ENCODE measurements at places on chromosomes 11 and 22.

GRCh38 chr22:49525801-49526535 is 301.7 kb downstream of the BRD1 start:
- no peak for DNase-seq

- no peak for DNase-seq
Observed at GRCh38 chr22:50483977-50484853, 2.4 kb upstream of the MIOX start.

DNA sequence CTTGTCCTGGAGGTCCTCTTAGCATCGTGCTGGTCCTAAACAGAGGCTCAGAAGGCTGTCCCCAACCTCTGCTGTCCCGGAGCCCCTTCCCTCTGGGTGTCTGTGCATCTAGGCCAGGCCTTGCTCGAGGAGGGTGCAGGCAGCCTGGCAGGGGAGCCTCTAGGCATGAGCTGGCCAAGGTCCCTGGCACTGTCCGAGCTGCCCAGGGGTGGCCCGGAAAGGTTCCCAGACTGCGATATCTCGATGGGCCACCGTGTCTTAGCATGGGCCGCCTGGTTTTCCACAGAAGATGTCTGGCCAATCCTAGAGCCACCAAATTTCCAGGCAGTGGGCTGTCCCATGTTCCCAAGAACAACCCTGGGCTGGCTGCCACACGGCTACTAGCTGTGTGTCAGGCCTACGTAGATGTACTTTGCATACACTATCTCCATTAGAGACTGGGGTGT is 24.6 kb upstream of the SMIM38 start:
- no peak for DNase-seq

GRCh38 chr22:25382762-25383161 is 163.3 kb downstream of the CRYBB2 start:
- DNase-seq: no peak

- peak; percentile 58 for DNase-seq
Observed at GRCh38 chr11:109422870-109423465, 978 bp downstream of the C11orf87 start.

DNA sequence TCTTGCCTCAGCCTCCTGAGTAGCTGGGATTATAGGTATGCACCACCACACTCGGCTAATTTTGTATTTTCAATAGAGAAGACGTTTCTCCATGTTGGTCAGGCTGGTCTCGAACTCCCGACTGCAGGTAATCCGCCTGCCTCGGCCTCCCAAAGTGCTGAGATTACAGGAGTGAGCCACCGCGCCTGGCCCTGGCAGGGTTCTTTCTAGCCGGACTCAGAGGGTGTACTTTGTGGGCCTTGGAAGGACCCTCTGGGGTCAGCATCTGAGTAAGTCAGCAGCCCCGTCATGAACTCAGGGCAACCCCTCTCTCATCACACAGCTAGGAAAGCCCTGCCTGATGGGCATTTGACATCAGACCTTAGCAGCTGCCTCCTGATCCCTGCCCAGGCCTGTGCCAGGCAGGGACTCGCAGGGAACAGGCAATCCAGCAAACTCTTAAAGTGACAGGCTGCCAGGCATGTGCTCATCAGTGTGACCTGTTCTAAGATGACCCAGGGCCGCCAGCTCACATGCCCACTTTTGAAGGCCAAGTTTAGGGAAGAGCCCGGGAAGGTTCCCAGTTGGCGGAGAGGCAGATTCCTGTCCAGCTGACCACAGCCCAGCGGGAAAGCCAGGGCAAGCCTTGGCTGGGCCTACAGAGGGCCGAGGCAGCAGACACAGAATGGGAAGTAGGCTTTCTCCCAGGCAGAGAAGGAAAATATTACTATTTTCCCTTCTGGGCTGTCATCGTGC is 92.9 kb downstream of the MORC2 start:
- DNase-seq: no peak

- peak; percentile 40 for DNase-seq
Observed at GRCh38 chr11:20112291-20113148, 47.8 kb downstream of the DBX1 start.

DNA sequence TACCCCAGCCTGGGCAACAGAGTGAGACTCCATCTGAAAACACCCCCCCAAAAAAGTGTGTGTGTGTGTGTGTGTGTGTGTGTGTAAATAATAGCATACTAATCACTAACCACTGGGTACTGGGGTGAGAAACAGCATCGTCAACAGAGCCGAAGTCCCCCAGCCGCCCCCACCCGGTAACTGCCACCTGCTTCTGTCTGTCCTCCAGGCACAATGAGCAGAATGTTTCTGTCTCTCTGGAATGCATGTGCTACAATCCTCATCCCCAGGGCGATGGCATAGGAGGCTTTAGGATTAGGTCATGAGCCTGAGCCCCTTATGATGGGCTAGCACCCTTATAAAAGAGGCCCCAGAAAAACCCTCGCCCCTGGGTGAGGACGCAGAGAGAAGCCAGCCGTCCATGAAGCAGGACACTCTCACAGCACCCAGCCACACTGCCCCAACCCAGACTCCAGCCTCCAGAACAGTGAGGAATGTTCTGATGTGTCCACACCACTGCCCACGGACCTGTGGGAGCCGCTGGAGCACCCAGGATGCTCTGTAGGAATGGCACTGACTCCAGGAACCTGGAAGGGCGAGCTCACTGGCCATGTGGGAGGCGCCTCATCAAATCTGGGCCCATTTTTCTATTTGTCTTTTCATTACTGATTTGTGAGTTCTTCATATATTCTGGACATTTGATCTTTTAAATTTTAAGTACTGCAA is 9.9 kb downstream of the TTLL8 start:
- DNase-seq: no peak

GRCh38 chr11:106585061-106585460 is 433.2 kb downstream of the GUCY1A2 start:
- DNase-seq: peak; percentile 57

DNA sequence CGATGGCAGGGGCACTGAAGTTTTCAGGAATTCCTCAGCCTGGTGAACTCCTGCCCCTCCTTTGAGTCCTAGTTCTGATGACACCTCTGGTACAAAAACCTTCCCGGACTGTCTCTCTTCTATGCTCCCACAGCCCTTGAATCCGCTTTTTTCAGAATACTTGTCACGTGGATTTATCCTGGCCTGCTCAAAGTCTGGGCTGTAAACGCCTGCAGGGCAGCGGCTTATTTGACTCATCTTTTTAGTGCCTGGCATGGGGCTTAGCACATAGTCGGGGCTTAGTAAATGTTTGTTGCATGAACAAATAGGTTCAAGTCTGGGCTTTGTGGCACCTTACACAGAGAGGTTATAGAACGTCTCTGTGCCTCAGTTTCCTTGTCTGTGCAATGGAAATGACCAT is 13.4 kb upstream of the KCNJ11 start:
- no peak for DNase-seq

- no peak for DNase-seq
Observed at GRCh38 chr11:24406389-24406788, 90.5 kb upstream of the LUZP2 start.

GRCh38 chr22:30201945-30202344 is 44.6 kb downstream of the LIF start:
- no peak for DNase-seq

DNA sequence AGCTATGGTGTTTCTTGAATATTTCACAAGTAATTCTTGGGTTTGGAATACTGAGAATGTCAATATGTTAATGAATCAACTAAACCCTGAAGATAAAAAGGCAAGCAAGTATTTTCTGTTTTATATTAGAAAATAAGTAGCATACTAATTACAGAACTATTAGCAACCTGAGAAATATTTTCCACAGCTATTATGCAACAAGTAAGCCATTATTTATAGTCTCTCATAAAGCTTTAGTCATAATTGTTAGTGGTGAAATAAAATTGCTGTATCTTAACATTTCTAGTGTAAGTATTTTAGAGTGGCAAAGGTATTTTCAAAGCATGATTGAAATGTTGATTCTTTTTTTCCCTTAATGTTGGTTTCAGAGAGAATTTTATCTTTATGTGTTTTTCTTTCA is 53.3 kb downstream of the FAR1 start:
- no peak for DNase-seq

DNA sequence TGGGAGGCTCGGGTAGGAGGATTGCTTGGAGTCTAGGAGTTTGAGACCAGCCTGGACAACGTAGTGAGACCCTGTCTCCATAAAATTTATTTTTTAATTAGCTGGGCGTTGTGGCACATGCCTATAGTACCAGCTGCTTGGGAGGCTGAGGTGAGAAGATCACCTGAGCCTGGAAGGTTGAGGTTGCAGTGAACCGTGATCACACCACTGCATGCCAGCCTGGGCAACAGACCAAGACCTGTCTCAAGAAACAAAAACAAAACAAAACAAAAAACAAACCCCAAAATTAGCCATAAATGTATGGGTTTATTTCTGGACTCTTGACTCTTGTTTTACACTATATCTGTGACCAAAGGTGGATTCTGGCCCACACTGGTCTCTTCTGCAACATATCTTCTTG is 41.6 kb downstream of the EIF3F start:
- DNase-seq: no peak

DNA sequence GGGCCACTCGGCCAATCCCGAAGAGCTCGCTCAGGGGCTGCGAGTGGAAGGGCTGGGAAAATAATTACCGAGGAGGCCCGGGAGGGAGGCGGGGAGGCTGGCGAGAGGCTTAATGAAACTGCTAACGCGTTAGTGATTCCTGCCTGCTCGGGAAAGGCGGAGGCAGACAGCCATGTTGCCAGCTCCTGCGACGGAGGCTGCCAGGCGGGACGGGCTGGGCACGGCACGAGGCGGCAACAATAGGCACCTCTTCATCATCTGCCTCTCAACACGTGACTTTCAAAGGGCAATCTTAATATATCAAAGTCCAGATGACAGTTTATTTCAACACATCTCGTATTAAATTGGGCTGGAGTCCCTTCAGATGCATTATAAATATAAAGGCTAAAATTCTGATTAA is 68.0 kb upstream of the TCF20 start:
- no peak for DNase-seq

DNA sequence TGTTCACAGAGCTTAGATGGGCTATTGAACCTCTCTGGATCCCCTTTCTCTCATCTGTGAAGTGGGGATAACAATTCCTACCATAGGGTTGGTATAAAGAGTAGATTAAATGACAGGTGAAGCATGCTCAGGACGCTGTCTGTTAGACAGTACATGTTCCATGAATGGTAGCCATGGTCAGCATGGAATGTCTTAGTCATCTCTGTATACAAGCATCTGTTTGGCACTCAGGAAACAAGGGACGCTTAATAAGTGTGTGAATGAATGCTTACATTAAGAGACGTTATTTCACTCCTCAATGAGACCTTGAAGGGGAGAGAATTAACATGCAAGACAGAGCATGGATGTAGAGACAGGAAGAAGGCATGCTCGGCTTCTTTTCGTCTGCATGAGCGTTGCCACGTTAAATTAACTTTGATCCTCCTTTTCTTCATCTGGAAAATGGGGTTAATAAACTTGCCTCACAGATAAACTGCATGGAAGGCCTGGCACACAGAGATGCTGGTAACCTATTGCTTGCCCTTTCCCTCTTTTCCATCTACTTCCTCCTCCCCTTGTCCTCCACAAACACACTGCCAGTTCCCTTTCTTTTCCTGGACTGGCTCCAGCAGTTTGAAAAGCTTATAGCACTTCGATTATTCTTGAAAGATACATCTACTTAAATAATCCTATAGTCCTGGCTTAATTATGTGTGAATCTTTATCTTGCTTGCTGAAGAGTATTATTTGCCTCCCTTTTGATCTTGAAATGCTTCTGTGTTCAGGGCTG is 267.2 kb upstream of the MTNR1B start:
- no peak for DNase-seq

- peak; percentile 13 for DNase-seq
Observed at GRCh38 chr22:47043835-47044721, 281.6 kb downstream of the TBC1D22A start.

DNA sequence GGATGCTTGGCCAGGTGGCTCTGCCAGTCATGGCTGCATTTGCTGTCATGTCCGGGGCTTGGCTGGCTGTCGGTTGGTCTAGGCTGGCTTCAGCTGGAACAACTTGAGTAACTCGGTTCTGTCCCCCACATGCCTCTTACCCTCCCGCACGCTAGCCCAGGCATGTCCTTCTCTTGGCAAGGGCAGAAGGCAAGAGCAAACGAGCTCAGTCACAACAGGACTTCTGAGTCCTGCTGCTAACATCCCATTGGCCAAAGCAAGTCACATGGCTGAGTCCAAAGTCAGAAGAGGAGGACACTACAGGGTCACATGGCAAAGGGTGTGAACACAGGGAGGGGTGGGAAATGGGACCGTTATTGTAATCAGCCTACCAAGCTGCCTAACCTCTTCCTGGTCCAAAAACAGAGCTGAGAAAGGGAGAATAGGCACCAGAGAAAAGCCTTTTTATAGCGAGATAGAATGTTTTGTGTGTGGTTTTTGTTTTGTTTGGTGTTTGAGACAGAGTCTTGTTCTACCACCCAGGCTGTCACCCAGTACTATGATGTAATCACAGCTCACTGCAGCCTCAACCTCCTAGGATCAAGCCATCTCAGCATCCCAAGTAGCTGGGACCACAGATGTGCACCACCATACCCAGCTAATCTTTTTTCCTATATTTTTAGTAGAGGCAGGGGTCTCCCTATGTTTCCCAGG is 81.9 kb downstream of the MN1 start:
- DNase-seq: peak; percentile 41

- DNase-seq: peak; percentile 86
Observed at GRCh38 chr11:115409691-115410220, 94.5 kb downstream of the CADM1 start.

DNA sequence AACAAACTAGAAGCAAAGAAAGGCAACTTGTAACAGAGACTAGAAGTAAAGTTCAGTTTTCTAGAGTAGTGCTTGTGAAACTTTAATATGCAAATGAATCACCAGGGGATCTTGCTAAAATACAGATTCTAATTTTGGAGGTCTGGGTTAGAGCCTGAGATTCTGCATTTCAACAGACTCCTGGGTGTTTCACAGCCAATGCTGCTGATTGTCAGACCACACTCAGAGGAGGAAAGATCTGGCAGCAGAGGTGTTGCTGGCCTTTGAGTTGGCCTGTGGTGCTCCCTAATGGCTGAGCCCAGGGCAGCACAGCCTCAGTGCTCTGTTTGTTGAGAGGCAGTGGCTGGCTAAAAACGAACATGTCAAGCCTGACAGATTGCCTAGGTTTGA is 5.4 kb downstream of the CRY2 start:
- DNase-seq: no peak

- peak; percentile 25 for DNase-seq
Observed at GRCh38 chr11:77152846-77153245, 24.8 kb downstream of the MYO7A start.

DNA sequence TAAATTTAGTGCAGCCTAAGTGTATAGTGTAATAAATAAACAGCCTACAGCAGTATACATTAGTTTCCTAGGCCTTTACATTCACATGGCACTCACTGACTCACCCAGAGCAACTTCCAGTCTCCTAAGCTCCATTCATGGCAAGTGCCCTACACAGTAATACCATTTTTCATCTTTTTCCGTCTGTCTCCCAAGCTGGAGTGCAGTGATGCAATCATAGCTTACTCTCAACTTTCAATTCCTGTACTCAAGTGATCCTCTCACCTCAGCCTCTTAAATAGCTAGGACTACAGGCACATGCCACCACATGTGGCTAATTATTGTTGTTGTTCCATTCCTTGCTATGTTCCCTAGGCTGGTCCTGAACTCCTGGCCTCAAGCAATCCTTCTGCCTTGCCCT is 54.4 kb downstream of the FCHSD2 start:
- no peak for DNase-seq

GRCh38 chr11:12174477-12175143 is 64.2 kb downstream of the MICAL2 start:
- DNase-seq: no peak

Data from NCI-H524 (cell line).